ENCODE measurements at places on chromosomes 12 and 14.

DNA sequence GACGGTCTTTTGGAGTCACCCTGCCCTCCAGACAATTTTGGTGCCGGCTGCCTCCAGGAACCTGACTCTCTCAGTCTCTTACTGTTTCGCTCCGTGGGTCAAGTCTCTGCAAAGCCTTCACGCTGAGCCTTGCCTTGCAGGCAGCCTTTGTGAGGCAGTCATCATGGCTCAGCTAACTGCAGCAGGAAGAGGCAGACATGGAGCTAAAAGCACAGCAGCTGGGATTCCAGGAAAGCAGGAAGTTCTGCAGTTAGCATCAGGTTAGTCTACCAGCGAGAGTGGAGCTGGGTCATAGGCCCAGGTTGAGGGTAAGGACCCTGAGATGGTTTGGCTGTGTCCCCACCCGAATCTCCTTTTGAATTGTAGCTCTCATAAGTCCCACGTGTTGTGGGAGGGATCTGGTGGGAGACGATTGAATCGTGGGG is 305.4 kb downstream of the PCNX1 start:
- no peak for DNase-seq

DNA sequence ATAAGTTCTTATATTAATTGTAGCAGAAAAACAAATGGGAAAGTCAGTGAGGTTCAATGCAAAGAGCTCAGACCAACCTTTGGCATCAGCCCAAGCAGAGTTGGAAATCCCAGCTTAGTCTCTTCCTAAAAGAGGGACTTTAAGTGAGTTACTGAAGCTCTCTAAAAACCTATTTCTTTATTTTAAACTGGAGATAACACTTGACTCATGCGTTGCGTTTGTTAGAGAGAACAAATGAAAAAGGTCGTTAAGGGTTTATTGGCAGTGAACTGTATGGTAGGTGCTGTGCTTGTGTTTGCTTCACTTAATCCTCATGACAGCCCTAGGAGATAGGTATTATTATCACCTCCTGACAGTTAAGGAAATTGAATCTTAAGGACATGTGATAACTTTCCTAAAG is 396.5 kb downstream of the RAD51B start:
- DNase-seq, result no peak

DNA sequence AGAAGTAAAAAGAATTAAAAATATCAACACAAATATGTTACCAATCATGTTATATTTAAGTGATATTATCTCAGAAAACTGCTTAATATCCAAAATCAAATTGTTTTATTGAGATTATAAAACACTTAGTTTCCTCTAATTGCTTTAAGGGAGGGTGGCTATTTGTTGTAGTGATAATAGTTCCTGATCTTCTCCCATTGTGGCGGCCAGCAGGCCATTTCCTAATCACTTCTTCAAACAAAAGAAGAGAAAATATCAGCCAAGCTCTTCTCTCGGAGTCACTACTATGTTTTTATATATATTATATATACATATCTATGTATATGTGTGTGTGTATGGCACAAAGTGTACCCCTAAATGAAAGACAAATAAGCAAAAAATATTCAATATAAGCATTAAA is 31.5 kb downstream of the ERO1A start:
- no peak for DNase-seq

GRCh38 chr12:19382563-19382962 is 56.7 kb upstream of the AEBP2 start:
- DNase-seq, result no peak

DNA sequence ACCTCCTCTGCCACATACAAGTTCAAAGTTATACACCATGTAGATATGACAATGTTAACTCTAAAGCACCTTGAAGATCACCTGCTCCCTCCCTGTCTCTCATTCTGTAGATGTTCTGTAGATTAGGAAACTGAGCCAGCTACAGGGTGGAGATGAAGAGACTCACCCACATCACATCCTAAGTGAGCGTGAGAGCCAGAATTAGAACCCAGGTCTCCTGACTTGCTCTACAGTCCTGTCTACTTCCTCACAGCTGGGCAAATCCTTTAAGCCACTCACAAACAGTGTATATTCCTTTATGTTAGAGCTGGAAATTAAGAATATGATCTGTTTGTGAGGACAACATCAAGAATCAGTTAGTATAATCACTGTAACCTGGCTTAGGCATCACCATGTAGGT is 1.8 kb downstream of the APPL2 start:
- DNase-seq, result no peak

GRCh38 chr14:106436310-106436905 is 910.0 kb downstream of the TMEM121 start:
- no peak for DNase-seq

GRCh38 chr12:59408431-59408830 is 187.4 kb upstream of the SLC16A7 start:
- DNase-seq, result no peak

DNA sequence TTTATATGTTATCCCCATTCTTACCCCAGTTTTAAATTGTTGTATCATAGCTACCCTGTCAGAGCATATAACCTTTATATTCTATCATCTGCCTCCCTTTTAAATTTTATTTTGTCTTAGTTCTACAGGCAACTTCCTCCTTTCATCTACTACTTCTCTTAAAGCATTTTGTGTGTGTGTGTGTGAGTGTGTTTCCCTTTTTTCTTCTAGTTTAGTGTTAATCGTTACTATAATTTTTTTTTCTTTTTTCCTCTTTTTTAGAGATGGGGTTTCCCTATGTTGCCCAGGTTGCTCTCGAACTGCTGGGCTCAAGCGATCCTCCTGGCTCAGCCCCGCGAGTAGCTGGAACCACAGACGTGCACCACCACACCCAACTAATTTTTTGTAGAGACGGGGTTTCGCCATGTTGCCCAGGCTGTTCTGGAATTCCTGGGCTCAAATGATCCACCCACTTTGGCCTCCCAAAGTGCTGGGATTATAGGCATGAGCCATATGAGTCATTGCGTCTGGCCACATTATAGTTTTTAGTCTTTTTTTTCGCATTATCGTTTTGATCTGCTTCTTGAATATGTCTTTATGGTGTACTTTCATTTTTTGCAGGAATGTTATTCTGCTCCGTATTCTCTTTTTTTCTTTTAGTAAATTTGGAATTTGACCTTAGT is 33.1 kb upstream of the FBXO34 start:
- DNase-seq, result no peak

DNA sequence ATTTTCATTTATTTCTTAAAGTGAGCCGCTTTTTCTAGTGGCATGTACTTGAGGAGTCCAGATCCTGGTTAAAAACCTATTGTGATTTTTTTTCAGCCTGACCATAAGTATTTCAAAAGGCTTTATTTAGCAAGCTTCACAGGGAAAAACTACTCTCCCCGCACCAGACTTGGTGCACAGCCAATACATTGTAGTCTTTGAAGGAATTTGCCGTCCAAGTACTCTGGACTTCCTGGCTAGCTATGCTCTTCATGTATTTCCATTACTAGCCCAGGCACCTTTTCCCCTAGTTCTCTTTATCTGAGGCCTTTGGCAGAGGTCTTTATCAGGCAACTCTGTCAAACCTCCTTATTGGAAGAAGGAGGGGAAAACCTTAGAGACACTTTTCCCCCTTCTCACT is 234.7 kb downstream of the CCDC91 start:
- DNase-seq, result no peak

DNA sequence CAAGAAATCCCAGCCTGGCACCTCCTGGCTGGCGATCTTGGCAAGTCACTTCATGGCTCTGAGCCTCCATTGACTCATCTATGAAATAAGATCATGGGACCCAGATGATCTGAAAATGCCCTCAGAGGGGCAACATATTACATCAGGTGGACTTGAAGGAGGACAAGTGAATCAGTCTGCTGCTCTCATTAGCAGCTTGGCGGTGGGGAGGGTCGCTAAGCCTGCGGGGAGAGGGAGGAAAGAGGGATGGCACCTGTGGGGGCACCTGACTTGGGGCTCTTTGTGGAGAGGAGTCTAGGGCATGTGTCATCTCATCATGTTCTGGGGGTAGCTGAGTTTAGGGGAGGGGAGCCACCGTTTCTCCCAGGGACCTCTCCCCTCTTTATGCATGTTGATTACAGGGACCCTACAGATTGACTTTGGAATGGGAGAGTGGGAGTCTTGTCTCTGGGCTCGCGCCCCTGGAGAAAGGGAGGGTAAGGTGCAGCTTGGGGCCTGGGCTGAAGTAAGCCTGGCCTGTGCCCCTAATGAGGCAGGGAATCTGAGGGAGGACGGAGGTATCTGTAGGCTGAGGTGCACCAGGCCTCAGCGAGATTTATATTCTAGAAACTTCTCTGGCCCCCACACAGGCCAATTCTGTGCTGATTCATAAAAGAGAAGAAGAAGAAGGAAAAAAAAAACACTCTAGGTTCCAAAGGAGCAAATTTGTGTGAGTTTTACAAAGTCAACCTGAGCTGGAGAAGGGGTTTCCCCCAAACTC is 29.3 kb upstream of the BATF start:
- DNase-seq, result no peak

- no peak for DNase-seq
Measured at GRCh38 chr12:8996682-8997405, 7.5 kb downstream of the KLRG1 start.

- DNase-seq, result no peak
Measured at GRCh38 chr14:32722631-32723183, 216.0 kb upstream of the NPAS3 start.

- no peak for DNase-seq
Measured at GRCh38 chr12:40618636-40619035, 73.6 kb upstream of the CNTN1 start.

GRCh38 chr12:71460850-71461609 is 21.4 kb downstream of the LGR5 start:
- DNase-seq, result no peak

DNA sequence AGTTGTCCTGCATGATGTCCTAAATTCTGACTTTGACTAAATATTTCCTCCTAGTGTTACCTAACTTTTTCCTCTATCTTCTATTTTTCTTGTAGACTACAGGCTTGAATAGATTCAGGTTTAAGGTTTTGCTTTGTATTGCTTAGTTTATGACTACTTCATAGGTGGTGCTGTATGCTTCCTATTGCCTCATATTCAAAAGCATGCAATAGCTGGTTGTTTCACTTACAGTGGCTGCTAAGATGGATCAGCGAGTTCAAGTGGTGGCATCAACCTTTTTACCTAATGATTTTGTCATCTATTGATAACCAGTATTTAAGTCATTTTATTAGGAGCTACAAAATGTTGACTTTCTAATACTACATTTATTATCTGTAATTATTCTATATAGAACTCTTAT is 36.3 kb upstream of the BICD1 start:
- no peak for DNase-seq

DNA sequence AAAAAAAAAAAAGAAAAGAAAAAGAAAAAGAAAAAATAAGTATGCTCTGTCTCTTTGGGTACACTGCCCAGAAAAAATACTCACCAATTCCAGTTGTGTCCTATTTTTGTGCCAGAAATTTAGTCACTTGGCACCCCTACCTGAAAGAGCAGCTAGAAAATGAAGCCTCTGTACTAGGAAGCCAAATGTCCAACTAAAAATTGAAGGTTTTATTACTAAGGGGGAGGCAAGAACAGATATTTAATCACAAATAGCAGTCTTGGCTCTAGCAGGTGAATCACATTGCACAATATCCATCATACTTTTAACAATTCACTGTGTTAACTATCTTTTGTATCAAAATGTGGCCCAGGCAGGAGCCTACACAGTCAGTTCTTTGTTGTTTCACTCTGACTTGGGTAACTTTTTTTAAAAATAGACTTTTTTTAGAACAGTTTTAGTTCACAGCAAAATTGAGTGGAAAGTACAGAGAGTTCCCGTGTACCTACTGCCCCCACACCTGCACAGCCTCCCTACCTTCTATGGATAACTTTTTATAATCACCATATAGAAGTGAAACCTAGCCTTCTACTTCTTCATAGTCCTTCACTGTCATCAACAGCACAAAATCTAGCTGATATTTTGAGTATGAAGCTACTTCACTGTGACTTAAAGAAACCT is 87.1 kb upstream of the ATF7IP start:
- DNase-seq, result no peak

- no peak for DNase-seq
Measured at GRCh38 chr14:68539241-68539737, 253.6 kb downstream of the ZFP36L1 start.

DNA sequence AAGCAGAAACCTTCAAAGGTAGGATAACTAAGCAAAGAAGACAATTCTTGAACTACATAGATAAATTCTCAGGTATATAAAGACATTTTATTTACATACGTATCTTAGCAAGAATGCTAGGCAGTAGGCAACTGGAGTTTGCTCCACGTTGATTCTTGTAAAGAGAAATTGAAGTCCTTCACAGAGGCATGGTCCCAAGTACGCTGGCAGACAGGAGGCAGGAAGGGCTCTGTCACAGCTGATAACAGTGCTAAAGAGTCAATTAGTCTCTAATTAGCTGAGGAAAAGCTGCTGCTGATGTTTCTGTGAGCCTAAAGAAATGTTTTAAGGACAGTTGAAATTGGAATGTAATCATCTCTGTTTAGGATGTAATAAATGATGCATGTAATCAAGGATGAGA is 146.8 kb downstream of the METTL25 start:
- DNase-seq, result no peak

DNA sequence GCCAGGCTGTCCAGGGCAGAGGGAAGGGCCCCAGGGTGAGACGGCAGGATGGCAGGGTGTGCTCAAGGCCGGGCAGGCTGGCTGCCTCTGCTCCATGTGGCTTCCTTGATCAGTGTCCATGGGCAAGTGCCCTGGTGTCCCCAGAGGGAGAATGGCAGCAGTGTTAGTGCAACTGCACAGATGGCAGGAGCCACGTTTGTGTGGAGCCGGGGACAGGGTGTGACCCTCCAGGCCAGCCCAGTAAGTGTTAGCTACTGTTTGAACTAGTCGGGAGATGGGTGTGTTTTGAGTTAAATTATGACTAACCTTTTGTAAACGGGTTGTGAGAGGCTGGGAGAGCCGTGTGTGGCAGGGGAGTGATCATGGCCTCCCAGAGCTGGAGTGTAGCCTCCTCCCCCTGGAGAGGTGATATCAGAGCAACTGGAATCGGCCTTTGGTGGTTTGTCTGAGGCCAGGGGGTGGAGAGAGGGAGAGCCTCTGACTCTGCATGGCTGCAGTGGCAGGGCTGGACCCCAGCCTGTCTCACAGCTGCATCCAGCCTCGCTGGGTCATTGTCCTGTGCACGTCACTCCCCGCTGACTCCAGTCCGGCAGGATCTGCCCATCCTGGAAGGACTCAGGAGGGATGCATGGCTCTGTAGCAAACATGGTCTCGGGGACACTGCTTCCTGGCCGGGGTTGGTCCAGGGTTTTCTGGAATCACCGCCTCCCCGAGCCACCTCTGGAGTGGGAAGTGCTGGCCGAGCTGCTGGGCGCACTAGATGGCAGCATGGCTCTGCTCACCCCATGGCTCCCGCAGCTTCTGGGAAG is 27.8 kb downstream of the AACS start:
- DNase-seq, result no peak

GRCh38 chr12:108531929-108532848 is 17.1 kb downstream of the FICD start:
- DNase-seq, result no peak

DNA sequence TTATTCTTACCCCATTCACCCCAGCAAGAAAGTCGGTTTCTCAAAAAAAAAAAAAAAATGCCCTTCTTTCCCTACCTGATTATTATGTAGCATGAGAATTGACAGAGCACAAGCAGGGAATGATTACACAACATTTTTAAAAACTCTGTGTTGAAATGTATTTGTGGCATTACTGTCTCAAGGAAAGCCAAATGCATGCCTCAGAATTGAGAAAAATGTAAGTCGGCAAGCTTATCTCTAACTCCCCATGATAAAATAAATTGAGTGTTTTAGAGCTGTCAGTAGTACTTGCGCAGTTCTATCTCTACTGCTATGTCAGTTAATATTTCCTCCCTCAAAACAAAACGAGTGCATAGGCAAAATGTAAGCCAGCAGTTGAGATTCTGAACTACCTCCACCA is 25.7 kb downstream of the ANO4 start:
- DNase-seq, result no peak

GRCh38 chr14:92688434-92689375 is 59.7 kb downstream of the LGMN start:
- no peak for DNase-seq
